ENCODE measurements at places on chromosomes 5 and 9.

DNA sequence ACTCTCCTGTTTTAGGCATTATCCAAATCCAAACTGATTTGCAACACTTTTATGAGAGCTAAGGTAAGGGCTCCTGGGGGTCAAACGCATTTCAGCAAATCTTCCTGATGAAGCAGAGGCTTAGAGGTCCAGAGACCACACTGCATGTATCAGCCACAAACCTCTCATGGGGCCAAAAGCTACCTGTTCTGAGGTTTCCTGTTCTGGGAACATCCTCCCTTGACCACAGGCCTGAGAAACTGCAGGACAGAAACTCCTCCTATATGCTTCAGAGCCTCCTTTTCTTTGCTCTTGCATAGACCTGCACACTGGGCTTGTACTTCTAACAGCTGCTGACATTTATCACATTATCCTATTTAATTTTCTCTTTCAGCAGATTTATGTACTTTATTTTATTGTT lies 92.6 kb downstream of the OR2K2 start:
- no peak for DNase-seq

DNA sequence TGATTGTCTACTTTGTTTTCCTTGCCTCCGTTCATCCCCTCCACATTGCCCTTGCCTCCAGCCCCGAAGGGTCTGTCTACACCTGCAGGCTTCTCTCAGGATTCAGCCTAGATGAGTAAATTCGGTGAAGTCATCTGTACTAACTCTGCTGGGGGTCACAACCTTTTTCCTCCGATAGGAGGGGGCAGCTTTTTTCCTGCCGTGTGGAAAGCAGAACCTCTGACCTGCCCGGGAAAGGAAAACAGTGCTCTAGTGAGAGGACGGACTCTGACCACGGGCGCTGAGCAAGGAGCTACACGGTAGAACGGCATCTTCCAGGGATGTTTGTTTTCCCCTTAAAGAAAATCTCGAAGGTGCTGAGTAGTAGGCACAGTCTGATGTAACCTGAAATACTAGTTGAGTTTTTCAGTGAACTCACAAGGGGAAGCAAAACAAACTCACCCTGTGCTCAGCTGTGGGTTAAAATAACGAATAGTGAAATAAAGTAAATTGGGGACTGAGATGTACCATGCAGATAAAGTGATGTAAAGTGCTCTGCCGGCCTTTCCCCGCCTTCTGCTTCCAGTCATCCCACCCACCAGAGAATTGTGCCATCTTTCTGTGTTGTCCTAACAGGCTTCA lies 281.8 kb downstream of the AOPEP start:
- DNase-seq = no peak

DNA sequence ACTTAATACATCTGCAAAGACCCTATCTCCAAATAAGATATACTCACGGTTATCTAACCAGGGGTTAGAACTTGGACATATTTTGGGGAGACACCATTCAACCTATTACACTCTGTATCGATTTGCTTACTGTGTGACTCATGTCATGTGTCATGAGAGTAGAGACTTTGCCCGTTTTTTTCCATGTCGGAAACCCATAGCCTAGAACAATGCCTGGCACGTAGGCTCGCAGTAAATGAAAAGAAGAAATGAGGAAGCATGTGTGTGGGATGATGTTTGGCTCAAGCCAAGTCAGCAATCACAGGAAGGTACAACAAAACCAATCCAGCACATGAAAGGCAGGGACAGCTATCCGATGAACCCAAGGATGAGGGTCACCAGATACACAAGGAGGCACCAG lies 94.6 kb upstream of the DNAH5 start:
- DNase-seq = no peak

GRCh38 chr9:112380825-112381221 lies 915 bp downstream of the HSDL2 start:
- no peak for DNase-seq

GRCh38 chr5:35247648-35248034 lies 17.4 kb upstream of the PRLR start:
- DNase-seq = no peak

GRCh38 chr9:107750741-107751566 lies 261.4 kb upstream of the KLF4 start:
- peak; percentile 97 for DNase-seq

DNA sequence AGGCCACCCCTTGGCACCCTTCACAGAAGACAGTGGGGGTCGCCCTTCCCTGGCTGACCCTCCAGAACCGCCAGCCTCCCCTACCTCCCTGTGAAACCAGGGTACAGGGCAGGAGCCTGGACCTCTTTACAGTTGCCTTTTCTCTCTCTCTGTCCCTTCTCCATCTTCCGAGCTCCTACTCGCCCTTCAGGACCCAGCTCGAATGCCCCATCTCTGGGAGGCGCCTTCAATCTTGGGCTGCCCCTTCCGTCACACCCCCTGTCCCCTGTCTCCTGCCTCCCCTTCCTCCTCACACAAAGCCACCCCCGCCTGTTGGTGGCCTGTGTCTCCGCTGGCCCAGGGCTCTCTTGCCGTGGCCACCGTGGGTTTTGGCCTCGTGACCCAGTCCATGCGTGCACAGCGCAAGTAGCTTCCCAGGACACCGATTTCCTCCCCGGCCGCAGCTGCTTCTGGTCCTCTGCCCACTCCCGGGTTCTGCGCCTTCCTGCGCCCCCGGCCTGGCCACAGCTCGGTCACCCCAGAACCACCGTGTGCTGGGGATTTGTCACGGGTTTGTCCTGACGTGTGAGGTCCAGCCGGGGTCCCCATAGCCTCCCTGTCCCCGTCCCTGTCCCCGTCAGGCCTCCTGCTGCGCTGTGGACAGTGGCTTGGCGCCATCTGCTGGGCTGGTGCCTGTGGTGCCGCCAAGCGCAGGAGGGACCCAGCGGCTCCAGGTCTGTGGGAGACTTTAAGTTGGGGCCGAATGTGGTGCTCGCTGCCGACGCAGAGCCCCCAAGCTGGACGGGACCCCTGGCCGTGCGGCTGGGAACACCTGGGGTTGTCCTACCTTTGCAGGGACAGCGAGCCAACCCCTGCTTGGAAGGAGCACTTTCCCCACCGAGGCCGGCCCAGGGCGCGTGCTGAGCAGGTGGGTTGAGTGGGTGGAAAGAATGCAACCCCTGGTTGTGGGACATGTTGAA lies 4.0 kb upstream of the TMEM250 start:
- no peak for DNase-seq

GRCh38 chr5:133421394-133421793 lies 190.9 kb downstream of the FSTL4 start:
- no peak for DNase-seq

- DNase-seq = no peak
Measured at GRCh38 chr9:99820685-99821395, 845 bp upstream of the NR4A3 start.

DNA sequence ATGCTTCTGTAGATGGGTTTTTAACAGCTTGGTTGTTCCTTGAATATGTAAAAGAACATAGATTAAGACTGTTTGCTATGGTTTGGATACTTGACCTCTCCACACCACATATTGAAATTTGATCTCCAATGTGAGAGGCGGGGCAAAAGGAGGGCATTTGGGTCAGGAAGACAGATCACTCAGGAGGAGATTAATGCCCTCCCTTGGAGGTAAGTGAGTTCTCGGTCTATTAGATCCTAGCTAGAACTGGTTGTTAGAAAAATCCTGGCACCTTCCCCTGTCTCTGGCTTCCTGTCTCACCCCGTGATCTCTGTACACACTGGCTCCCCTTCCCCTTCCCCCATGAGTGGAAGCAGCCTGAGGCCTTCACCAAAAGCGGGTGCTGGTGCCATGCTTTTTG lies 281.1 kb upstream of the ANKRD55 start:
- no peak for DNase-seq

DNA sequence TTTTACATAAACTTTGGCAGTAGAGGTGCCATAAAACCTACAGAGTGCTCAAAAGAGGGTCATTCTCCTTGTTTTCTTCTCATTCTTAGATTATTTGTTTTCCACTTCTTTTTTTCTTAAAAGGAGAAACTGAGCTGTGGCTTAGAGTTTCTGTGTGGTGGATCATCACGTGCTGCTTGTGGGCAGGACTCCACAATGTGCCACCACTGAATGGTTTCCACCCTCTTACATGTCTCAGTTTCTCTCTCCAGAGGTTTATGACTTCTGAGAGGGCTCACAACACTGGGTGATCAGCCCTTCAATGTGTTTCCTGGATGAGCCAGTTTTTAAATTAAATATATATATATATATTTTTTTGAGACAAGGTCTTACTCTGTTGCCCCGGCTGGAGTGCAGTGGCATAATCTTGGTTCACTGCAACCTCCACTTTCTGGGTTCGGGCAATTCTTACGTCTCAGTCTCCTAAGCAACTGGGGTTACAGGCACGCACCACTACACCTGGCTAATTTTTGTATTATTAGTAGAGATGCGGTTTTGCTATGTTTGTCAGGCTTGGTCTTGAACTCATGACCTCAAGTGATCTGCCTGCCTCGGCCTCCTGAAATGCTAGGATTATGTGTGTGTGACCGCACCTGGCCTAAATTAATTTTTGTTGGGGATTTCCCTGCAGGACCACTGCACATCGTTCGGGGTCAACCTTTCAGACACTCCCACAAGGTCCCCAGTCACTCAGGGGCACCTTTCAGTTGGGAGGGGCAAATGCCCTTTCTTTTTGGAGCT lies 3.1 kb upstream of the UNC13B start:
- no peak for DNase-seq

DNA sequence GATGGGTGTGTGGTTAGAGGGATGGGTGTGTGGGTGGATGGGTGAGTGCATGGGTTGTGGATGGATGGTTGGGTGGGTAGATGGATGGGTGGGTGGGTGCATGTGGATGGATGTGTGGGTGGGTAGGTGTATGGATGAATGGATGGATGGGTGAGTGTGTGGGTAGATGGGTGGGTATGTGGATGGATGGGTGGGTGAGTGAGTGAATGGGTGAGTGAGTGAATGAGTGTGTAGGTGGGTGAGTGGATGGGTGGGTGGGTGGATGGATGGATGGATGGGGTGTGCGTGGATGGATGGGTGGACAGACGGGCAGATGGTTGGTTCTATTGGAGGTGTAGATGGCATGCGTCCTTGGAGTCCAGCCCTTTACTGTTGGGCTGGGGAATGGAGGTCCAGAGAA lies 17.2 kb downstream of the STKLD1 start:
- no peak for DNase-seq

- DNase-seq = no peak
Measured at GRCh38 chr9:7266911-7267595, 509.3 kb downstream of the KDM4C start.

DNA sequence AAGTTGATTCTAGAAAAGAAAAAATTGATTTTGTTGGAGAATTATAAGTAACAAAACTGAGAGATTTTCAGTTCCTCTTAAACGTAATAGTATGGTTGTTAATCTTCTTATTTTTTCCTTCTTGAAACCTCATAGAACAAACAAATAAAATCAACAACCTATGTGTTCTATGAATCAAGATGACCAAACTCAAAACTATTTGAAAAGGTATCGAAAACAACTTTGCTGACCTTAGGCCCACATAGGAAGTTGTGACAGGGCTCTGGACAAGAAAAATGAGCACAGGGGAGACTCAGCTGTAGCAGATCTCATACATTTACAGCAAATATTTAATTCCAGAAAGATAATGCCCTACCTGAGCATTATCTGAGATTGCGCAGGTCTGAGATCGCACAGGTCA lies 169.4 kb upstream of the CCNH start:
- no peak for DNase-seq

DNA sequence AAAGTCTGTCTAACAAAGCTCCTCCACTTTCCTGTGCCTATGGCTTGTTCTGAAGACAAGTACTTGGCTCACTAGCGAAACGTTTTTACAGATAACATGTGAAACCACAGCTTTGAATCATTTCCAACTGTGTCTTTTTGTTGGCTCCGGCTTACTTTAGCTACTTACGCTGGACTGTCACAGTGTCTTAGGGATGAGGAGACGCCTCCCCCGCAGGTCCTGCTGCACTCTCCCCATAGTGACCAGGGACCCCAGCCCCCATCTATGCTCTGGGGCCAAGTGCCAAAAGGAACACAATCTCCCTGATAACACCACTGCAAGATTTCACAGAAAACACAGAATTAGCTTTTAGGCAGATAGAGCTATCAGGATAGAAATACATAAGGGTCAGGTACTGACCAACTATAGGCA lies 219.1 kb downstream of the ADAMTS6 start:
- peak; percentile 69 for DNase-seq

DNA sequence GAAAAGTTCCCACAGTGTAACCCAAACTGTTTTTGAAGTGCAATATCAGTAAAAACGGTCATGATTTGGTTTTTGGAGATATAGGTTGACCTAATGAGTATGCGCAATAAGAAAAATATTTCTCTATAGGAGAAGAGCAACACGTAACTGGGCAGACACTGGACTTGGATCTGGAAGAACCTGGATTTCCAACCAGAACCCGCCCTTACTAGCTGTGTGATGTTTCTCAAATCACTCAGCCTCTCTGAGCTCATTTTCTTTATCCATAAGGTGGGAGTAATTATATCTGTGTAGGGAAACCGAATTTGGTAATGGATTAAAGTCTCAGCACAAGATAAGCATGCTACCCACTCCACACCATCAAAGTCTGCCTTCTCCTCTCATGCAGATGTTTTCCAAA lies 169.1 kb downstream of the COL23A1 start:
- no peak for DNase-seq

GRCh38 chr5:80592105-80592504 lies 22.0 kb upstream of the ANKRD34B start:
- DNase-seq = no peak

DNA sequence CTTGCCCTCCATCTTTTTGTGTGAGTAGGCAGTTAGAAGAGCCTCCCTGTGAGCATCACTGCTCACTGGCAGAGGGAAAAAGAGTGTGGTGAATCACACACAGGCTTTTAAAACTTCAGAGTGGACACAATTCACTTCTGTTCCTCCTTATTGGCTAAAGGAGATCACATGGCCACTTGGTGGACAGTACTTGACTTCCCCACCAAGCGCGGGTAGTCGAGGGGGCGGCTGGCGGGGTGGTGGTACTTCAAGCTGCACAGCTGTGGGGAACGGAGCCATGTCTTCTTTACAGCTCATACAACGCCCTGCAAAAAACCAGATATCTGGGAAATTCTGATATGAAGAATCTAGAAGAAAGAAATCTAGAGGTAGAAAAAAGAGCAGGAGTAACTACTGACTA lies 95.4 kb downstream of the PAM start:
- DNase-seq = no peak

- DNase-seq = peak; percentile 5
Measured at GRCh38 chr9:27368316-27368985, 71.5 kb upstream of the EQTN start.

- DNase-seq = no peak
Measured at GRCh38 chr9:116323012-116323411, 169.4 kb downstream of the PAPPA start.

- no peak for DNase-seq
Measured at GRCh38 chr9:124206391-124206790, 51.4 kb upstream of the NEK6 start.
